ENCODE measurements at places on chromosomes 4 and X.

DNA sequence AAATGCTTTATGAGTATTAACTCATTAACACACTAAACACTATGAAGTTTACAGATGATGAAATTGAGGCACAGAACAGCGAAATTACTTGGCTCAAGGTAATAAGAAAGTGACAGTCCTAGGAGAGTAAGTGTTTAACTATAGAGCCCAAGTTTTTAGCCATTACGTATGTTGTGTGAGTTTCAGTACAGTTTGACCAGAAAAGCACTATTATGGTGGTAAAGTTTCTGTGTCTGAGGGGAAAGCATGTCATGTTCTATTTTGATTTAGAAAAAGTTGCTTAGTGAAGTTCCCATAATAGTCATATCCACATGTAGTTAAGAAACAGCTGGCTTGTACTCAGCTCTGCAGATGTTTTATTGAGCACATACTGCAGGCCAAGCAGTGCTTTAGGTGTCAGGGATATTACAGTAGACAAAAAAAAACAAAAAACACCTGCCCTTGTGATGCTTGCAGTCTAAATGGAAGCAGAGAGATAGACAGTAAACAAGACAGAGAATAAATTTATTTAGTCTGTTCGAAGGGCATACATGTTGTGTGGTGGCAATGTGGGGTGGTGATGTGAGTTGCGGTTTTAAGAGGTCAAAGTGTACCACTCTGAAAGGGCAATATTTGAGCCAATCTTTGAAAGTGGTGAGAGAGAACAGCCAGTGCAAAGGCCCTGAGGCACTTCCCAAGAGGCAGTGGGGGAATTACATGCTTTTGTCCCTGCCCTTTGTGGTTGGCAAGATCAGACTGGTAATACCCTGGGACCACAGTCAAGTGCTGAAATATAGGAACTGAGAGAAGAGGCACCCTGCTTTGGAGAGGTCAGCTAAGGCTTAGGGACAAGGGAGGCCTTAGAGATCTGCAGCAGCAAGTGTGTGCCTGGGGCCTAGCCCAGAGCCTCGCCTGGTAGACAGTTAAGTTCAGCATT is 6.2 kb downstream of the TMEM131L start:
- H3K36me3 ChIP-seq, result peaks cover 22% of the 10 kb centered on the region
- H3K27me3 ChIP-seq, result no peaks in the 10 kb centered on the region
- H3K27ac ChIP-seq, result peak overlapping the region; percentile 90
- H3K4me3 ChIP-seq, result no peak overlapping the region
- DNase-seq, result no peak
- peaks cover 38% of the 10 kb centered on the region for H3K4me1 ChIP-seq

DNA sequence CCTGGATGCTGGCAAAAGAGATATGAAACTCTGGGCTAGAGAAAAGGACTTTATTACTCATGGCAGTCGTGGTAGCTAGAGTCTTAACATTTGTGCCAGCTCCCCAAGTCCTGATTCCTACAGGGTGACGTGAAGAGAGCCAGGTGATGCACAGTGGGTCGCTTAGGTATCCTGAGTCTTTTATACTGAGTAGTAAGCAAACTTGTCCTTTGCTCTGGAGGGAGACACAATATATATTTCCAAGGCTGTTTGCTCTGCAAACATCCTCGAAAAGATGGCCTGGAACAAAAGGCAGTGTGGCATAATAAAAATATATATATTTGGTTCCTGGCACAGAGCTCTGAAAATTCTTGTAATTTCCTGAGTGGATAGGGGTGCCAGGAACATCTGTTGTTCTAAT is 23.0 kb downstream of the ZNF81 start:
- H3K4me3 ChIP-seq, result no peak overlapping the region
- no peak overlapping the region for H3K27ac ChIP-seq
- no peaks in the 10 kb centered on the region for H3K4me1 ChIP-seq
- peaks cover 4% of the 10 kb centered on the region for H3K36me3 ChIP-seq
- no peak for DNase-seq

DNA sequence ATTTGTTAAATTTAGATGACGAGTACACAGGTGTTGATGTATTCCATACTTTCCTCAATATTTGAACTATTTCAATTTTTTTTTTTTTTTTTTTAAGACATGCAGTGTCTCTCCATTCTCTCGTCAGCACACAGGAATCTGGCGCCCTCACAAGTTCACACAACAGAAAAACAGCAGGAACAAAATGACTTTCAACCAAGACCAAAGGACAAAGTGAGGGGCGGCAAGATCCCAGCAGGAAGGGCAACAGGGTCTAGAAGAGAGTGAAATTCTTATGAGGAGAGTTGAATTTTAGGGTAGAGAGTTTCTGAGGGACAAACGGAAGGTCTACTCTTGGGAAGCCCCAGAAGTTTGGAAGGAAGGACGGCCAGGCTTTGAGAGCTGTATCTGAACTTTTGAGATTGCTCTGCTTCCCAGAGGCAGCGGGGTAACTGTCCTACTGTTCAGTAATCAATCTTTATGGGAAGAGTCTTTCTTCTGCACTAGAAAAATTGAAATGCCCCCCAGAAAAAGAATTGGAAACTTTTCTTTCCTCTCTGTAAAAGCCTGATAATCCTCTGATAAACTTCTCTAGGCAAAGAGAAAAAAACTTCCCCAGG is 760.2 kb downstream of the RAB28 start:
- H3K27ac ChIP-seq, result no peak overlapping the region
- no peaks in the 10 kb centered on the region for H3K27me3 ChIP-seq
- DNase-seq, result no peak
- no peaks in the 10 kb centered on the region for H3K36me3 ChIP-seq
- H3K4me1 ChIP-seq, result no peaks in the 10 kb centered on the region
- no peak overlapping the region for H3K4me3 ChIP-seq

DNA sequence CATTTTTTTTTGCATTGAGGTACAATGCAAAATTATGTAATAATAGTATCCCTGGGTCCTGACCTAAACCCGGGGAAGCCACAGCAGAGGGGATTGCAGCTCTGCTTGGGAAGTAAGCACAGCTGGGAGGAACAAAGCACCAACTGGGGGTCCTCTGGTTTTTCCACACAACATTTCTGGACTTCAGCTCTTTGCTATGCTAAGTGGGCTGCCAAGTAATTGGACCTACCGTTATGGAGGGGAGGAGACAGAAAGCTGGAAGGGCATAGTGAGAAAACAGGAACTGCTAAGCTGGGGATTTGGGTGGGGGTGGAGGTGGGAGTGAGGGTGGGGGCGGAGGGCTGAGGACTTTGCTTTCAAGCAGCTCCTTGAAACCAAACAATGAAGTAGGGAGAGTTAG is 183.3 kb downstream of the ZIC3 start:
- H3K27ac ChIP-seq, result no peak overlapping the region
- no peaks in the 10 kb centered on the region for H3K27me3 ChIP-seq
- H3K36me3 ChIP-seq, result no peaks in the 10 kb centered on the region
- no peak for DNase-seq
- no peak overlapping the region for H3K4me3 ChIP-seq

DNA sequence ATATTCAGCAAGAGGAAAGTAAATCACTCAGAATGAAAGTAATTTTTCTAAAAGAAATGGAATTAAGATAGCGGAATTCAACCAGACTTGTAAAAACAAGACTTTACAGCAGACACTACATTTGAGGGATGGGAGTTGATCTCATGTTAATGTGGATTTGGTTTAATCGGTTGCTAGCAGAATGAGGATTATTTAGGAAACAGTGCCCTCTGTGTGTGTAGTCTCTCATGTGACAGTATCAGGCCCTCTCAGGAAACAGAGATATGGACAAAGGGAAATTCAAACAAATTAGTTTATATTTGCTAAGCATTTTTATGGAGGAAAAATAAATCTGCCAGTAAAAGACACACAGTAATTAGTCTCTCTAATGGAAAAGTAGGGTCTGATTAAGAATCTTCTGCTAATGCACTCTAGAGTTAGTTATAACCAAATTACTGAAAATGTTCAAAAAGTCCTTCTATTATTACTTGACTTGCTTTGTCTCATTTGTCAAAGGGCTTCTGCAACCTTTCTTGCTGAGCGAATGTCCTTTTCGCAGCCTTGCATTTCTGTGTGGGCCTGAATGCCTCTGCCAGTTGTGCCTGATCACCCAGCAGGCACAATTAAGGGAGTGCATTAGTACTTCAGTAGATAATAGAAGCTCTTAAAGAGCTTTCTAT is 1282.3 kb upstream of the TENM3 start:
- H3K4me3 ChIP-seq, result no peak overlapping the region
- no peak overlapping the region for H3K27ac ChIP-seq
- no peak for DNase-seq

- no peak overlapping the region for H3K27ac ChIP-seq
- no peak for DNase-seq
- no peaks in the 10 kb centered on the region for H3K36me3 ChIP-seq
- no peaks in the 10 kb centered on the region for H3K27me3 ChIP-seq
- H3K4me3 ChIP-seq, result no peak overlapping the region
- H3K4me1 ChIP-seq, result no peaks in the 10 kb centered on the region
These were observed 199.7 kb downstream of the HS6ST2 start for GRCh38 chrX:132758759-132759158.

DNA sequence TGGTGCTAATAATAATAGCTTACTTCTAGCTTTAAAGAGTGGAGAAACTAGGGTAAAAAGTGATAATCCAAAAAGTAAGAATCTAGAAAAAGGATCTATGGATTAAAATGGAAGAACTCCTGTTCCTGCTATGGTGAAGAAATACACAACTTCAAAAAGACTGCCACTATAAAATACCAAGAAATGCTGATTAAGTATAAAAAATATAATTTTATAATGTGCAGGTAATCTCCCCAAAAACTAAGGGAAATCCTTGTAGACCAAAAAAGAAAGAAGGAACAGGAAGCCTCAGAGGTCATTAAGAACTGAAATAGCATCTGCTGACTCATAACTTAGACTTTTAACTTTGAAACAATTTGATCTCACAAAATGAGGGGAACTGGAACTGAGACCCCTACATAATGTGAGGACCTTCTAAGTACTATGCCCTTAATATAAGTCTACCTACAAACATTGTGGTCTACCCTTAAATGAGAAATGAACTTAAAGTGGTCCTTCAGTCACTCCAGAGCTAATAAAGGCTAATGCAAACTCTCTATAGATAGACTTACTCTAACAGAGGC is 50.6 kb upstream of the SRPX start:
- H3K27ac ChIP-seq, result no peak overlapping the region
- H3K27me3 ChIP-seq, result no peaks in the 10 kb centered on the region
- no peaks in the 10 kb centered on the region for H3K36me3 ChIP-seq
- DNase-seq, result no peak
- H3K4me1 ChIP-seq, result no peaks in the 10 kb centered on the region
- H3K4me3 ChIP-seq, result no peak overlapping the region

GRCh38 chr4:10348241-10348640 is 109.0 kb downstream of the ZNF518B start:
- H3K36me3 ChIP-seq, result no peaks in the 10 kb centered on the region
- H3K4me3 ChIP-seq, result no peak overlapping the region
- DNase-seq, result no peak
- no peak overlapping the region for H3K27ac ChIP-seq
- H3K4me1 ChIP-seq, result no peaks in the 10 kb centered on the region
- no peaks in the 10 kb centered on the region for H3K27me3 ChIP-seq

- no peak for DNase-seq
- no peak overlapping the region for H3K4me3 ChIP-seq
- H3K27me3 ChIP-seq, result no peaks in the 10 kb centered on the region
- no peak overlapping the region for H3K27ac ChIP-seq
- no peaks in the 10 kb centered on the region for H3K36me3 ChIP-seq
- H3K4me1 ChIP-seq, result no peaks in the 10 kb centered on the region
These were observed 154.1 kb upstream of the TRAM1L1 start for GRCh38 chr4:117239434-117239833.

DNA sequence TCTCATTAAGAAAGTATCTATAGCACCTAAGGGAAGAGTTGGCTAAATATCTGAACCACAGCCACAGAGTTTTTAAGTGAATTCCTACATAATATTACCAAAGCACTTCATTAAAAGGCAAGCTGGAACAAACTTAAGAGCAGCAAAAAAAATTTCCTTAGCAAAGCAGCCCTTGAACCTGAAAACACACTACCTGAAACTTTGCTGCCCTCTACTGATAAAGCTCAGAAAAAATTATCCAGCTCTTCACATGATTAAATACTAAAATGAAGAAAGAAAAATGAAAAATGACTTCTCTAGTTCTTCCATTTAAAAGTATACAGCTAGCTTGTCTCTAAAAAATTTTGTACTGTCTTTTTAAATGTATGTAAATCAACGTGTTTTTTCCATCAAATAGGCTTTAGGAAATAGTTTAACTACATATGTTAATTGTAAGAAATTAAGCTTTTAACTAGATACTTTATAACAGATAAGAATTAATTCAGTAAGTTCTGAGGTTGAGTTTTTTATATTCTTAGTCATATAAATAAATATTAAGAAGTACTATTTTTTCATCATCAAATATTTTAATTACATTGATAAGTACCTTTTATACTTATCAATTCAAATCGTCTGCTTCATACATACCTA is 156.1 kb downstream of the STPG2 start:
- H3K4me1 ChIP-seq, result no peaks in the 10 kb centered on the region
- no peak for DNase-seq
- H3K27me3 ChIP-seq, result no peaks in the 10 kb centered on the region
- no peaks in the 10 kb centered on the region for H3K36me3 ChIP-seq
- H3K27ac ChIP-seq, result no peak overlapping the region

GRCh38 chrX:70257423-70258288 is 2.3 kb downstream of the P2RY4 start:
- no peaks in the 10 kb centered on the region for H3K36me3 ChIP-seq
- no peak overlapping the region for H3K4me3 ChIP-seq
- no peak for DNase-seq
- H3K4me1 ChIP-seq, result no peaks in the 10 kb centered on the region
- no peak overlapping the region for H3K27ac ChIP-seq

GRCh38 chrX:133177202-133177601 is 41.0 kb downstream of the TFDP3 start:
- no peaks in the 10 kb centered on the region for H3K36me3 ChIP-seq
- no peak overlapping the region for H3K4me3 ChIP-seq
- H3K27me3 ChIP-seq, result no peaks in the 10 kb centered on the region
- H3K27ac ChIP-seq, result no peak overlapping the region

GRCh38 chr4:7348946-7349900 is 85.5 kb downstream of the PSAPL1 start:
- no peaks in the 10 kb centered on the region for H3K27me3 ChIP-seq
- H3K4me1 ChIP-seq, result no peaks in the 10 kb centered on the region
- no peak for DNase-seq
- H3K36me3 ChIP-seq, result no peaks in the 10 kb centered on the region
- no peak overlapping the region for H3K4me3 ChIP-seq

GRCh38 chrX:148457279-148457678 is 43.1 kb upstream of the AFF2 start:
- H3K4me1 ChIP-seq, result no peaks in the 10 kb centered on the region
- H3K36me3 ChIP-seq, result no peaks in the 10 kb centered on the region
- no peak overlapping the region for H3K27ac ChIP-seq
- H3K4me3 ChIP-seq, result no peak overlapping the region
- H3K27me3 ChIP-seq, result no peaks in the 10 kb centered on the region
- DNase-seq, result no peak

DNA sequence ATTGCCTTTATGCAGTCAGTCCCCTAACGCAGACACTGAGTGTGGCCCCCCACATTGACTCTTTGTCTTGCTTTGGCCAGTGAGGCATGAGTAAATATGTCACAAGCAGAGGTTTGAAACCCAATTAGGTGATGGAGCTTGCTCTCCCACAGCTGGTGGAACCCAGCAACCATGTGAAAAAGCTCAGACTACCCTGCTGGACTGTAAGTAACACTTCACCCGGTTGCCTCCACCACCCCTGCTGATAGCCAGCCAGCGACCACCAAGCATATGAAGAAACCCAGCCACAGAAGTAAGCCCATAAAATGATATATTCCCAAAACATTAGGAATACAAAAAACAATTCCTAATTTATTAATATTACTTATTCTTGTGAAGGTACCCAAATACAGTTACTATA is 21.6 kb upstream of the PDCL2 start:
- H3K36me3 ChIP-seq, result no peaks in the 10 kb centered on the region
- H3K27ac ChIP-seq, result no peak overlapping the region
- no peaks in the 10 kb centered on the region for H3K4me1 ChIP-seq
- DNase-seq, result no peak

All from effector memory CD4-positive, alpha-beta T cell (primary cell).